HEK293T (cell line): ENCODE measurements at places on chromosomes 7 and 10.

GRCh38 chr10:80526742-80527141, 11.0 kb upstream of the SH2D4B start:
- no peak for DNase-seq

DNA sequence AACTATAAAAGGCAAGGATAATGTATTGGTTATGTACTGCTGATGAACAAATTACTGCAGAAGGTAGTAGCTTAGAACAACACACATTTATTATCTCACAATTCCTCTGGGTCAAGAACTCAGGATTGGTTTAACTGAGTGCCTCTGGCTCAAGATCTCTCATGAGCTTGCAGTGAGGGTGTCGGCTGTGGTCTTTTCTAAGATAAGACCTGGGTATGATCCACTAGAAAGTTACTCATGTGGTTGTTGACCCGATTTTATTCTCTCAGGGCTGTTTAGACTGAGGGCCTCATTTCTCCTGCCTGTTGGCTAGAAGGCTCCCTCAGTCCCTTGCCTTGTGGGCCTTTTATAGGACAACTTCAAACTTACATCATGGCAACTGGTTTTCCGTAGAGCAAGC, 86.7 kb downstream of the VWDE start:
- no peak for DNase-seq

DNA sequence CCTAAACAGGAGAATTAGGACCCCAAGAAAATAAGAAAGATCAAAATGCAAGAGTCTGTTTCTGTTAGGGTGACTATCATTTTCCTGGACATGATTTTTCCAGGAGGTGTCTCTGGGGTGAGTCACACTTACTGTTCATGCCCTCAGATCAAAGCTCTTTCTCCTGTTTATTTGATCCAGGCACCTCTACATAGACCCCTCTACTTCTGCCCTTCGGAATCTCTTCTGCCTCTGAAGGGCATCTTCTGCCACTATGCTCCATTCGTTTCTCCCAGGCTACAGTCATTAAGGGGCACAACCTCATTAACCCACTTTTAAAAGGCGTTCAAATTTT, 1328.0 kb downstream of the GATA3 start:
- DNase-seq: no peak

DNA sequence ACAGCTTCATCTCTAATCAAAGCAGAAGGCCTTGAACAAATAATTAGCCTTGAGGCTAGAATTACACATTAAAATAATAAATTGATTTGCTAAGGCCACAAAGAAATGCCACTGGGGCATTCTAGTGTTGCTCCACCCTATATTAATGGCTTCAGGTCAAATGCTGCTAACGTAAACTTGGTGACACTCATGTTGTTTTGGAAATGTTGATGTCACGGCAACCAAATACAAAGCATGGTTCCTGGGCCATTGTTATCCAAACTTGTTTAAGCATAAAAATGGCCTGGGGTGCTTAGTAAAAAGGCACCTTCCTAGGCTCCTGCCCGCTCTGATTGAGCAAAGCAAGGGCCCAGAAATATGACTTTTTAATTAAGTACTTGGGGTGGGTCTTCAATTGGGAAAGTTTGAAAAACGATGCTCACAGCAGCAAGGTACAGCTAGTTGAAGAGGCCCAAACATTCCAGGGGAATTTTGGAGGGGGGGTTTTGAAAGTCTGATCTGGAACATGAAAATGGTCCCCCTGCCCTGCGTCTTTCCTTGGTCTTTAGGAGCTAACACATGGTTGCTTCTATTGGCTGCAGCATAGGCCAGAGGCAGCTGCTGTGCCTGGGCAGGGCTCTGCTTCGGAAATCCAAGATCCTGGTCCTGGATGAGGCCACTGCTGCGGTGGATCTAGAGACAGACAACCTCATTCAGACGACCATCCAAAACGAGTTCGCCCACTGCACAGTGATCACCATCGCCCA, 67.8 kb downstream of the ABCC2 start:
- DNase-seq: no peak

GRCh38 chr10:586151-586550, 103.3 kb downstream of the DIP2C start:
- no peak for DNase-seq

DNA sequence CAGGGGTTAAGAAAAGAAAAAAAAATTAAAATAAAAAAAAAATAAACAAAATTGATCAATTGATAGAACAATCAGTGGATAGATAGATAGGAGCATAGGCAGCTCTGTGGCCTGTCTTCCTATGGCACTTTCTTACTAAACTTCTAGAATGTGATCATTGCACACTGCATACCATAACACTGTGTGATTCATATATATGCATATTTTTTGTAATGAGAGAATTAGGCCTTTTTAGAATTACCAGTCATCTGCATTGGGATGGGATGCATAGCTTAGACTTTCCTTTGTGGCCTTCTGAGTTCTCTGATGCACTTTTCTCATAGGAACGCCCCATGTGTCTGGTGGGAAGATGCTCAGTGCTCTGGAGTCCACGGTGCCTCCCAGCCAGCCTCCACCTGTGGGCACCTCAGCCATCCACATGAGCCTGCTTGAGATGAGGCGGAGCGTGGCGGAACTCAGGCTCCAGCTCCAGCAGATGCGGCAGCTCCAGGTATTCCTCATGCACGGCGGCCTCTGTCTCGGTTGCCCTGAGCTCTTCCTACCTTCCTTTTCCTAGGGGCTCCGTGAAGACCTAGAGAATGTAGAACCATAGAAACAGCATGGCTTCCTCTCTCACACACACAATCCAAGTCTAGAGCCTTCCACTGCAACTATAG, 222.5 kb downstream of the ARHGAP21 start:
- no peak for DNase-seq

DNA sequence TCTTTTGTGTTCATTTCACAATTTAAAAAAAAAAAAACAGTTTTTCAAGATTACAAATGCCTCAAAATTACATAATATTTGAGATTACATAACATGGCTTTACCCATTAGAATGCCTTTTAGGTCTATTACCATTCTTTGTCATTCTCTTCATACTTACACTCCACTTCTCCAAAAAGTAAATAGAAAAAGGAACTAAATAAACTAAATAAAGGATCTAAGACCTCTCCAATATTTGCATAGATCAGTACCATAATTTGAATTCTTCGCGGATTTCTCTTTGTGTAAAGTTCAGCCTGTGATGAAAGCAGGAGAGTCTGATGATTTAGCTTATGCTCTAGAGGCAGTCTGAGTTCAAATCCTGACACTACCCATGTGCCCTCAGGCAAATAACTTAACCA, 56.4 kb upstream of the C1GALT1 start:
- no peak for DNase-seq
